T-cell (primary cell): ENCODE measurements at places on chromosomes 11 and 22.

- no peak for DNase-seq
- no peaks in the 10 kb centered on the region for H3K27me3 ChIP-seq
- H3K36me3 ChIP-seq: no peaks in the 10 kb centered on the region
- no peak overlapping the region for H3K4me3 ChIP-seq
Measured at GRCh38 chr22:48018346-48018745, 1255.9 kb downstream of the TBC1D22A start.

GRCh38 chr22:50621948-50622722, 5.8 kb downstream of the ARSA start:
- H3K27me3 ChIP-seq: no peaks in the 10 kb centered on the region
- peak overlapping the region; percentile 96 for H3K27ac ChIP-seq
- no peak for DNase-seq
- peak overlapping the region; percentile 77 for H3K4me3 ChIP-seq
- H3K4me1 ChIP-seq: peaks cover 26% of the 10 kb centered on the region

- H3K4me1 ChIP-seq: peaks cover 21% of the 10 kb centered on the region
- no peak for DNase-seq
- H3K27me3 ChIP-seq: no peaks in the 10 kb centered on the region
- no peak overlapping the region for H3K4me3 ChIP-seq
- H3K36me3 ChIP-seq: no peaks in the 10 kb centered on the region
Measured at GRCh38 chr11:96317985-96318384, 25.0 kb downstream of the MAML2 start.

DNA sequence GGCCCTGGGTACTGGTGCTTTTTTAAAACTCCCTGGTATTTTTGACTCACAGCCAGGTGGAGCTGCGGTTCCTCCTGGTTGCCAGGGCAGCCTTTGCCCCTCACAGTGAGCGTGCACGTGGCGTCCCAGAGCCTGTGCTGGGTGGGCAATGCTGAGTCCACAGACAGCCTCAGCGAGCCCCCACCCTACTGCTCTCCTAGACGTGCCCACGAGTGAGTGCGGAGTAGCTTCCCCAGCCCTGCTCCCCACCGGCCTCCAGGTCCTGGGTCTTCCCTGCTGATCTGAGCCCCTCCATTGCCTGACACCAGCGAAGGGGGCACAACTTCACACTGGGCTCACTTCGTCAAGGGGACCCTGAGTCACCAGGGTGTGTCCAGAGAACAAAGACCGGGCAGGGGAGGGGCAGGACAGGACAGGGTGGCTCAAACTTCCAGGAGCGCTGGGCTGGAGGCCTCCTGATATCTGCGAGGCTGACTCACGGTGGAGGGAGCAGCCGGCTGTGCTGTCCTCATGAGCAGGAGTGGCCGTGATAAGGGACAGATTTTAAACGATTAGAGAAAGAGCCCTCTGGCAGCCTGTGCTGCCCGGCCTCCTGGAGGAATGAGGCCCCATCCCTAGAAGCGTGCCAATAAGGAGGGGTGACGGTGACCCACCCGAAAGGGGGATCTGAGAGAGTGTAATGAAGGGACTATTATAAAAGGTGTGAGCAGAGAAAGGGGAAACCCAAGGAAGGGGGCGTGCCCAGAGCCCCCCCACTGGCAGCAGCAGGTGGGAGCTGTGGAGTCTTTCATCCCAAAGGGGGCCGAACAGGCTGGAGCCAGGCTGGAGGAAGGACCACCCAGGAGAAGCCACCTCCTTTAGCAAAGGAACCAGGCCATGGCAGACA, 129.3 kb upstream of the FGF3 start:
- no peak overlapping the region for H3K4me3 ChIP-seq
- no peak overlapping the region for H3K27ac ChIP-seq
- H3K4me1 ChIP-seq: no peaks in the 10 kb centered on the region
- no peaks in the 10 kb centered on the region for H3K36me3 ChIP-seq

DNA sequence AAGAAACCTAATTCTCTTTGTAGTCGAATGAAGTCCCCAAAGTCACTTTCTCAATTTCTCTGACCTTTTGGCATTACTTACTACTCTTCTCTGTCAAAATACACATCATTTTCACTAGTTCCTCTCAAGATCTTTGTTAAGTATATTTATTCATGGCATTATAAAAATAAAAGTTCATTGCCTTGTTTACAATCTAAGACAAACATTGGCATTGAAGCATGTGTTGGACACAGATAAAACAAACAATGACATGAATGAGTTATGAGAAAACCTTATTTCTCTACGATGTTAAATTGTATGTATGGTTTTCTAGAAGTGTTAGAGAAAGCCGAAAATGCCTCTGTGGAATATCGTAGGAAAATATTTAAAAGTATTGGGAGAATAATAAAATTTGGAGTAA, 8.6 kb upstream of the OR51G1 start:
- H3K27me3 ChIP-seq: no peaks in the 10 kb centered on the region
- no peak overlapping the region for H3K27ac ChIP-seq
- DNase-seq: no peak
- H3K4me1 ChIP-seq: no peaks in the 10 kb centered on the region
- no peaks in the 10 kb centered on the region for H3K36me3 ChIP-seq
- no peak overlapping the region for H3K4me3 ChIP-seq

DNA sequence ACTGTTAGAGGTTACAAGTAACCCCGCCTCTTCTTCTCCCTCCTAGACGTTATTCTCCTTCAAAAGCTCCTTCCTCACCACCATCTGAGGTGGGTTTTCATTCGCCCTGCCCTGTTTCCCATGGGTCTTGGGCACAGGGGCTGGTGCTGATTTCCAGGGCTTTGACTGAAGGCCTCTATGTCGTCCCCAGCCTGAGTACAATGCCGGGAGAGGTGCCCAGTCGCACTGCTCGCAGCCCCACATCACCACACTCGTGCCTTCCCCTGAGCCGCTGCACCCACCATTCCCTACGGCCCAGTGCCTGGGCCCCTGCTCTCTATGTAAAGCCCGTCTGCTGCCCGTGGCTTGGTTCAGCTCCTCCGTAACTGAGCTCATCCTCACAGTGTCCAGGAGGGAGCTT, 169.8 kb downstream of the DSCAML1 start:
- no peak overlapping the region for H3K4me3 ChIP-seq
- peaks cover 14% of the 10 kb centered on the region for H3K27me3 ChIP-seq
- DNase-seq: no peak
- H3K36me3 ChIP-seq: no peaks in the 10 kb centered on the region
- no peak overlapping the region for H3K27ac ChIP-seq

- H3K36me3 ChIP-seq: no peaks in the 10 kb centered on the region
- H3K4me3 ChIP-seq: no peak overlapping the region
- H3K27me3 ChIP-seq: no peaks in the 10 kb centered on the region
Measured at GRCh38 chr11:131284041-131284440, 86.4 kb upstream of the NTM start.

DNA sequence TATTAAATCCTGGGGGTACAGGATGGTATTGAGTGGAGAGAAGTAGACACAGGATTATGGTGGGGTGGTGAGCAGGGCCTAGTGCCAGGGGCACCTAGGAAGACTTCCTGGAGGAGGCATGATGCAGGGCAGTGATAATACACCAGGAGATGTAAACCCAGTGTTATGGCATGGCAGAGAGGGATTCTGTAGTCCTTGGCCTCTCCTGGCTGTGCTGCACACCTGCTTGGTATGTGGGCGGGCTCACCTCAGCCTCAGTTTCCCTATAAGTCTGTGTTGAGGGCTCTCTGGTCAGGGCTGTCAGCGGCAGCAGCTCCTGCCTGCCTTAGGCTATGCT, 2.2 kb downstream of the PDXP start:
- H3K4me3 ChIP-seq: no peak overlapping the region
- no peak for DNase-seq
- H3K27me3 ChIP-seq: no peaks in the 10 kb centered on the region
- H3K4me1 ChIP-seq: peaks cover 38% of the 10 kb centered on the region
- no peak overlapping the region for H3K27ac ChIP-seq

DNA sequence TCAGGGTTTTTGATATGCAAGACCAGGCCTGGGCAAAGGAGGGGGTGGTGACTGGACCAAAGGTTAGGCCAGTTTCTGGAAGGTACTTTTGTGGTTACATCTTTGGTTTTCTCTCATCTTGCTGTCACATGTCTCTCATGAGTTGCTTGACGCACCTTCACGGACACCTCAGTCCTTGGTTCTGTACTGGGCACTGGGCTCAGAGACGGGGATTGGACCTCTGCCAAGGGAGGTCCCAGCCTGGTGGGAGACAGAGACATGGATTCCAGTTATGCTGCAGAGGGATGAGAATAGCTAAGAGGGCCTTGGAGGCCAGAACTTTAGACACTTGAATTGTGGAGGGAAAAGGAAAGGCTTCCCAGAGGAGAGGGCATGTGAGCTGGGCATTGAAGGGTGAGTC, 1.7 kb downstream of the USP35 start:
- no peak overlapping the region for H3K4me3 ChIP-seq
- no peaks in the 10 kb centered on the region for H3K27me3 ChIP-seq
- no peak for DNase-seq

DNA sequence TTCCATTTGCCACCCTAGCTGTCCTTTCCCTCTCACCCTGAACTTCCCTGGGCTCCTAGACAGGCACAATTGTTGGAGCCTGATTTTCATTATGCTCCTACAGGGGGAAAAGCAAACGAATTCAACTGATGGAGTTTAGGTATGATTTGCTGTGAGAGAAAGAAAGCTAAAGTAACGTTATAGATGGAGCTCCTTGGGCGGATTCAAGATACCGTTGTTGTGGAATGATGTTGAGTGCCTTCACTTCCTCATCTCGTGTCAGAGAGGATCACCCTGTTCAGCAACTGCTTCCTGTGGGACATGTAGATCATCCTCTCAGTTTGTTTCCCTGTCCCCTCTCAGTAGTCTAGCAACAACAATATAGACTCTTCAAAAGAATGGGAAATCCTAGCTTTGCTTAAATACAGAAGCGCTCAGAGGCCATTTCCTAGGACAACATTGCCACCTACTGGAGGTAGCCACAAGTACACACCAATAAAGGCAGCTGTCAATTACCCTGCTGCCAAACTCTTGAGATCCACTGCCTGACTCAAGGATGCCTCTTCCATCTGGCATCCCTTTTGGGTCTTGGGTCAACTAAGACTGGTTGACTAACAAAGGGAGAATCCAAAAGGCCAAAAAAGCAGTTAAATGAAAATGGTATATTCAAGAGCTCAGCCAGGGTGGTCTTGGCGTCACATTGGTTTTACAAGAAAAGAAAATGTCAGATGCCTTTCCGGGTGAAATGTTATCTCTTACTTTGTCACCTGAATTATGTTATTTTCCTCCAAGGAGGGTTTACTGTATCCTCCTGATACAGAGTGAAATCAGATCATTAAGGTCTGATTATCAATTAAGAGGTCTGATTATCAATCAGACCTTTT, 13.5 kb upstream of the DTX4 start:
- no peaks in the 10 kb centered on the region for H3K4me1 ChIP-seq
- H3K27me3 ChIP-seq: no peaks in the 10 kb centered on the region
- H3K4me3 ChIP-seq: no peak overlapping the region
- no peaks in the 10 kb centered on the region for H3K36me3 ChIP-seq

DNA sequence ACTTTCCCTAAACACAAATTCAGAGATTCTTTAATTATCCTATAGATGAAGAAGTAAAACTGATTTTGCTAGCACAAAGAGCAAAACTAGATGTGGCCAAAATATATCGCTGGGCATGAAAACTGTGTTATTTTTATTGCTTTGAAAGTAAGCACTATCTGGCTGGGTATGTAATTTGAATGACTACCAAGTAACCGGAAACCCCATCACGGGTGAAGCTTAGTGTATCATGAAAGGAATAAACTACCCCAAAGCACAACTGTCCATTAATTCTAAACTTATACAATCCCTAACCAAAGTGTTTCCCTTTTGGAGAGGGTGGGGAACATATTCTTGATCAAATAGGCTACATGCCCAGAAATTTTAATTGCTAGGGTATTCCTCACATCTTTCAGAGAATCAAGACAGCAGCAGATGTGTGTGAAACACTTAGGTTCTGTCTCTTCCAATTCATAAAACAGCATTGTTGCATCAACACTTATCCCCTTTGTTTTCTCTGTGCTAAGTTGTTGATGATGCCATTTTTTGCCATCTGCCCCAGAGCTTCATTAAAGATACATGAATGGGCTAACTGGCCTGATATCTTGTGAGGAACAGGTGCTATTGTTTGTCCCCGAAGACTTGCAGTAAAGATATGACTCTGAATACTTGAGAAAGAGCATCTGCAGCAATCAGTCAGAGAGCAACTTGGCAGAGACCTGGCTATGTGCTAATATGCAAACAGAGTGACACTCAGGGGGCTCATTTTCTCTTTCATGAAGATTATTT, 238.2 kb downstream of the SOX6 start:
- no peak overlapping the region for H3K27ac ChIP-seq
- no peak overlapping the region for H3K4me3 ChIP-seq
- no peaks in the 10 kb centered on the region for H3K4me1 ChIP-seq
- no peaks in the 10 kb centered on the region for H3K27me3 ChIP-seq

DNA sequence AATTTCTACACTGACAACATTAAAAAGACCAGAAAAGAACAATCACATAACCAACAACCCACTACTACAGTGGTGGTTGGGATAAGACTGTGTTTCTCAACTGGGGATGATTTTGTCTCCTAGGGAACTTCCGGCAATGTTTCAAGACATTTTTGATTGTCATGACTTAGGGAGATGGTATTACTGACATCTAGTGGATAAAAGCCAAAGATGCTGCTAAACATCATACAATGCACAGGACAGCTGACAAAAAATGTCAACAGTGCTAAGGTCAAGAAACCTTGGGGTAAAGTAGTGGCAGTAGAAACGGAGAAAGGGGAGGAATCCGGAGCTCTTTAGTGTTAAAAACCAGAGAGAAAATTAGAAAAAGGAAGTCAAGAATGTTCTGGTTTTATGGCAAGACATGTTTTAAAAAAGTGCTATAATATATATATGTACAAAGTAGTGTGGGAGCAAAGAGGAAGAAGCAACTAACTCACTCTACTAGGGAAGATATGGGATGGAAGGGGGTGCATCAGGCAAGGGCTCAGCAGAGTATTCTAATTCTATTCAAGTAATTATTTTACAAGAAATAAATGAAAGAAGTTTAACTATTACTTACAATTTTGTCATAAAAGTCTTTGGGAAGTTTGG, 37.2 kb downstream of the CKAP5 start:
- no peak for DNase-seq
- H3K27me3 ChIP-seq: no peaks in the 10 kb centered on the region
- H3K4me1 ChIP-seq: no peaks in the 10 kb centered on the region
- no peak overlapping the region for H3K27ac ChIP-seq
- H3K36me3 ChIP-seq: peaks cover 40% of the 10 kb centered on the region
- H3K4me3 ChIP-seq: no peak overlapping the region

DNA sequence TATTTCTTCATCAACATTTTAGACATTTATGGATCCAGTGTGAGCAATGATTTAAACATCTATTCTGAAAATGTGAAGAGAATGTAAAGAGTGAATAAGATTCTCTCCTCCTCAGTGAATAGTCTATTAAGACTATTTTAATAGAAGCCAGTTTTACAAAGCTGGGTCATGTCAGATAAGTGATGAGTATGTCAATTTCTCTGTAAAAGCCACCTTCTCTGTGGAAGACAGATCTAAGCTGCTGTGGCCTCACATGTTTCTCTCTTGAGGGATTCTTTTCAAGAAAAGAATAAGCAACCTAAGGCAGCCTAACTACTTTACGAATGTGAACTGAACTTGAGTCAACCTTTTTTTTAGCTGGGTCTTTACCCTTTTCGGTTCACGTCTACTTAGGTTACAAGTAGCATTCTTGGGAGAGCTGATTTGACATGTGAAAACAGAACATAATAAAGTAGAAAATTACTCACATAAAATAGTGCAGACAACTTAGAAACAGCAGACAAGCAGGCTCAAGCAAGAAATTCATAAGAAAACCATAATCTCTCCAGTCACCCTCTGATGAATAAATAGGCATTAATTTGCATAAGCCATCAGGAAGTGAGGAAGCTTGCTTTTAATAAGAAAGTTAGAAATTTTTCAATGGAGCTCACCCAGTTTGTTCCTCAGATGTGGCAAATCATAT, 9.9 kb downstream of the CTSC start:
- H3K27ac ChIP-seq: no peak overlapping the region
- no peaks in the 10 kb centered on the region for H3K27me3 ChIP-seq
- no peak overlapping the region for H3K4me3 ChIP-seq
- DNase-seq: no peak
- peaks cover 29% of the 10 kb centered on the region for H3K4me1 ChIP-seq
